NCI-H1417 (cell line): ENCODE measurements at places on chromosomes 2 and 18.

DNA sequence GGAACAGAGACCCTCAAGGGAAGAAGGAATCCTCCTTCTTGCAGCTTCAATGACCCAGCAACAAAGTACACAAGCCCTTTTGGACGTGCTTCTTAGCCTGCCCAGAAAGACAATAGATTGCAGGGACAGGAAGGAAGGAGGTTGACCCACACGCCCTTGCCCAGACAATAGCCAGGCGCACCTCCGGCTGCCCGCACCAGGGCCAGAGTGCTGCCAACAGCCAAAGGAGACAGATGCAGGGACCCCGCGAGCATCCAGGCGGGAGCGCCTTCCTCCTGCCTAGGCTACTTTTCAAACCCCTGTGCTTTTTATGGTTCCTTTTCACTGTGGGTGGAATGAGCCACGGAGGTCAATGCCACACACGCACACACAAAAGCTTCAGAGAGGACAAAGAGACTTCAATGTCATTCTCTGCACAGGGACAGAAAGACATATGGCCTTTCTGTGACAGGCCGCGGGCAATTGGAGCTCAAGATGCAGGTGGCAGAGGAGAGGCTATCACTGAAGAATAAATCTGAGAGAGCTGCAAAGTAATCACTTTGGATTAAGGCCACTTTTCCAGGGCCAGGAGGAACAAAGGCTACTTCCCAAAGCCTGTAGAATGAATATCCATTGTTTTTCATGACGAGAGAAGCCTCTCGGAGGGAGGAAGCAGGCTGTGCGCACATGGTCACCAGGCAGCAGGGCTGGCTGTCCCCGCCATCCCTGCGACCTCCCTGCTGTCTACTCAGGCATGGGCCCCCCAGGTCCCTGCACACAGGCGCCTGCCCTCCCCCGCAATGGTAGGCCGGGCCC lies 300.6 kb downstream of the EIPR1 start:
- no peak for DNase-seq

DNA sequence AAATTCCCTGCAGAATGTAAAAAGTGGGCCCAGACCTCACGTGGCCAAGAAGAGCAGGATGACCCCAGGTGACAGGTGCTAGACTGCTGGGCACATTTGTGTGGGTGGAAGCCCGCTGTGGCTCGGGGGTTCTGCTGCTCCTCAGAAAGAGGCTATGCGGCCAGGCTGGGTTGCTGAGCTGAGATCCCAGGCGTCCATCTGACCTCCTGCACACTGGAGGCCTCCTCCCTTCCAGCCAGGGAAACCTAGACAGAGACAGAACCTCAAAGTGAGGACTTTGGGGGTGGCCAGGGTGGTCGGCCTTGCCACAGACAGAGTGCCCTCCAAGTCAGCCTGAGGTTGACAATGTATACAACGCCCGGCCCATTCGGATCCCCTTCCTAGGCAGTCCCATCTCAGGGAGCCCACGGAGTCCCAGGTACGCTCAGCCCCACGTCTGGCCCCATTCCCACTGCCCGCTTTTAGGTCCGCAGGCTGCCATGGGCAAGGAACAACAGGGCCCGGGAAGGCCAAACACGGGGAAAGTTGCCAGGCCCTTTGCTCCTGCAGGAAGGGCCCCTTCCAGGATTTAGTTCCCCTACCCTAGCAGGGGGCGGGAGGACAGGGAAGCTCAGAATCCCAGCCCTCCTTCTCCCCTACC lies 75.6 kb downstream of the KIAA2012 start:
- no peak for DNase-seq

GRCh38 chr2:157471078-157471477 lies 27.2 kb upstream of the CYTIP start:
- no peak for DNase-seq

DNA sequence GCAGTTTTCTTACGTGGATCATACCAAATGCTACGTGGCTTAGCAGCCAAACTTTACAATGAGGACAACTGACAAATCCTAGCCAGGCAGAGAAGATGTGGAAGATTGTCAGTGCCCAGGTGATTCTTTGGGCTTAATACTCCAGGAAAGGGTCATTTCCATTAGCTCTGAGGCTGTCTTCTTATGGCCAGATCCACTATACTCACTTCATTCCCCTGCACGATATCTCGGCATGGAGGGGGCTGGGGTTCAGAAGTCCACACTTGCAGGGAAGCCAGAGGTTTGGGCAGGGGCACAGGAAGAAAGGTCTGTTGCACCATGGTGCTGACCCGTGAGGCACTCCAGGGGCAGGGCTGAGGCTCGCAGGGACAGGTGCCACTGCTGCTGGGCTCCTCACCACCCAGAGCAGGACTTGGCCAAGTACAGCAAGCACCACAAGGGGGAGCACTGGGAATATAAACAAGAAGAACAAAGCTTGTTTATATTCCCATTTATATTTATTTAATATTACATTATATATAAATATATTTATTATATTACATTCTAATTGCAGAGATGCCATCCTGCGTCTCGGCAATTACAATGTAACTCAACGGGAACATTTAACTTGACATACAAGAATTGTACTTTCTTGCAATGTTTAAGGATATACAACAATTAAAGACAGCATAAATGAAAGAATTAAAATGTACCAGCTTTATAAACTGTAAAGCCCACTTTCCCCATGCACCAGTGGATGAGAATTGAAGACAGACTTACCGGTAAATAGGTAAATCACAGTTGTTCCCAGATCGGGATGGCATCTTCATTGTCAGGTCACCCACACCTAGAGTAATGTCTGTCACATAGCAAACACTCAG lies 27.2 kb downstream of the CLUL1 start:
- DNase-seq = peak; percentile 65

- no peak for DNase-seq
Measured at GRCh38 chr2:202066875-202067274, 6.2 kb upstream of the KIAA2012 start.

DNA sequence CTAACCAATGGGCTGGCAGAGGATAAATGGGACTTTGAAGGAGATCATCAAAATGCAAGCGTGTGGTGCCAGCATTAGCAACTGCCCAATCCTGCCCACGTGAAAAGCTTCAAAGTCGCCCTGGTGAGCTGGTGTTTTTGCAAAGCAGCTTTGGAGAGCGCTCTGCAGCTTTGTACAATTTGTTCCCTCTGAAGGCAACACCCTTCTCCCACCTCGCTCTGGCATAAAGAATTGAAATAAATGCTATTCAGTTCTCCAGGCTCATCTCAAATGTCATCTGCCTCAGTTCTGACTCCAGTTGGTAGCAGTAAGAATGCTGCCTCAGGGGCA lies 3.5 kb downstream of the COPS9 start:
- DNase-seq = no peak

DNA sequence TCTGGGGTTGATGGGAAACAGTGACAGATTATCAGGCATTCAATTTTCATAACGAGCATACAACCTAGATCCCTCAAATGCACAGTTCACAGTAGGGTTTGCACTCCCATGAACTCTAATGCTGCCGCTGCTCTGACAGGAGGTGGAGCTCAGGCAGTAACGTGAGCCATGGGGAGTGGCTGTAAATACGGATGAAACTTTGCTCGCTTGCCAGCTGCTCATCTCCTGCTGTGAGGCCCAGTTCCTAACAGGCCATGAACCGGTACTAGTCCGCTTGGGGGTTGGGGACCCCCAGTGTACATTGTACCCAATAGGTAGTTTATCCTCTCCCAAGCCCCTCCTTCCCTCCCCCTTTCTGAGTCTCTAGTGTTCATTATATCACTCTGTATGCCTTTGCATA lies 94.6 kb downstream of the PTH2R start:
- DNase-seq = peak; percentile 85

DNA sequence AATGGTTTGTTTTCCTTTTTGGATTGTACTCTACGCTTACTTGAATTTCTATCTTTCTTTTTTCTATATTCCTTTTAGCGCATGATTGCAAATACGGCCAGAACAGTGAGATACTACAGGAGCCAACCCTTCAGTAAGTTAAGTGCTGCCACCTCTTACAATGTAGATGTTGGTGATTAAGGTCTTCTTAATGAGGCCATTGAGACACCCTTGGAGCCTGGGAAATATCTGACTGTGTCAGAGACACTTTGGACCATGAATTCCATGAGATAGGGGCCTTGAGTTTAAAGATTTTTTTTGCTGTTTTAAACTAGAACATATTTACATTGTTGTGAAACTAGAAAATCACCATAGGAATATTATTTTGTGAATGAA lies 27.1 kb upstream of the MAP3K20 start:
- no peak for DNase-seq

GRCh38 chr2:235330775-235331451 lies 162.9 kb upstream of the AGAP1 start:
- no peak for DNase-seq

DNA sequence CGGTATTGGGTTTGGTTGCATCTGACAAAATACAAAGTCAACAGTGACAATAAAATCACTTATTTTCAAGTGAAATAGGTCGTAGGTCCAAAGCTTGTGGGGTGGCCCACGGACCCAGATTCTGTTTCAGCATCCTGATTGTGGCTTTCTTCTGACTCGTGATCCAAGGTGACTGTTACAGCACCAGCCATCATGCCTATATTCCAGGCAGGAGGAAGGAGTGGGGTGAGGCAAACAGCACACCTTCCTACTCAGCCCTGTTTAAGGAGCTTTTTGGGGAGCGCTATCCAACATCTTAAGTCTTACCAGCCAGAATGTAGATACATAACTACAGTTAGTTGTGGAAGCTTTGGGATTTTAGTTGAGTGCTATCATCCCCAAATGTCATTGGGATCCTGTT lies 8.7 kb upstream of the SNORC start:
- no peak for DNase-seq

GRCh38 chr2:160550048-160550447 lies 56.4 kb upstream of the RBMS1 start:
- no peak for DNase-seq

- no peak for DNase-seq
Measured at GRCh38 chr18:8413189-8413588, 196.0 kb upstream of the RAB12 start.

DNA sequence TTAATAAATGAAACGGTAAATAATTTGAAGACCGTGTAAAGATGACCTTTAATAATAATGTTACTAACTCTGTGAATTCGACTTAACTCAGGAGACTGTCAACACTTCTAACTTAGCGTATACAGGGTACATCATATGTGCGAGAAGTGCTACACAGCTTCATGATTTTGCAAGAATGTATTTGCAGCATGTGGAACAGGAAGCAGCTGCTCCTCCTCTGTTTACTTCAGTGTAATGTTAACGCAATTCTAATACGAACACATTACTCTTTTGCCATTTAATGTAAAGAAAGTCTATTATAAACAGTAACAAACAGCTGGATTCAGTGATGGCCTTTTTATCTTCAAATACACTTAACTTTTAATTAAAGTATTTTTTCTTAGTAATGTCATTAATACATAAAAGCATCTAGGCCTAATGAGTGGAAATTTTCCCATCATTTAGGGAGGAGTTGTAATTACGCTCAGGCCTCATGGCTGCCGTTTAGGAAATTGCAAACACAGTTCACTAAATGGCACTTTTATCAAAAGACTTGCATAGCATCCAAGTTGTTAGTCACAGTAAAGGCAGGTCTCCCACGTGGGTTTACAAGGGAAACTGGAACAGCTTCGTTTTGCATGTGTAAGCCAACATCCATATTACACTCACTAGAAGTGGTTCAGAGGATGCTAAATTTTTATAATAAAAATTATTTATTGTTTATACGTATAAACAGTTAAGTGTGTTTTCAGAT lies 635.7 kb downstream of the FBXO15 start:
- peak; percentile 34 for DNase-seq

- no peak for DNase-seq
Measured at GRCh38 chr18:35822413-35822812, 150.1 kb upstream of the RMP24 start.

DNA sequence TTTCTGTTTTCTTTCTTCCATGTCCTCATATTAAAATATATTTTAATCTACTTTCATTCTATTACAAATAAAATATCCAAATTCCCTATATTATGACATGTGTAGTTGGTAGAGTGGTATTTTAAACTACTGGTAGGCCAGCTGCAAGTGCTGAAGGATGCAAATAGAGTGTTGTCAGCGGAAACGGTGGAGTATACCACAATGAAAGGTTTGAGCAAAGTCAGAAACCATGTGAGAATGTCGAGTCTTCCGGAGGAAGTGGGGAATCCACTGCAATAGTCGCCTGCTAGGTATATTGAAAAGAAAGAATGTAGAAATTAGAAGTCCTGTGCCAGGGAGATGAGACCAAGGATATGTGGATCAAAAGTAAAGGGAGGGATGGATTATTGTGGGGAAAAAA lies 373.9 kb downstream of the DSEL start:
- DNase-seq = no peak

GRCh38 chr2:188291617-188292347 lies at the start of gene GULP1:
Gene GULP1, plus strand, starts transcription at chr2:188291874. Its CDS starts 185,829 bp downstream, at chr2:188477703.
- DNase-seq = peak; percentile 73

DNA sequence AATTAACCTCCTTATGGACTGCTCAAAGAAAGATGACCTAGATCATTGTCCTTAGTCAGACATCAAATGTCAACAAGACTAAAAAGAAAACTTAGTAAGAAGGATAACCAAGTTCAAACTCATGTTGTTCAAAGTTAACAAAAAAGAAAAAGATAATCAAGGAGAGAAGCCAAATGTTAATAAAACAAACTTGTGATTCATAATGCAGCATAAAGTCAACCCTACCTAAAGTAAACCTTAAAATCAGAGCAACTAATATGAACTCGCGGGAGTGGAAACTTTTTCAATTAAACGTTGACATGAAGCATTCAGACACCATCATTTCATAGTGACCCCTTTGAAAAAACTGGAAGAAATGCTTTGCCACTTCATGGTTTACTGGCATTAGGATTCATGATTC lies 52.9 kb downstream of the DNER start:
- DNase-seq = no peak

GRCh38 chr2:62055724-62056336 lies 140.1 kb upstream of the B3GNT2 start:
- no peak for DNase-seq

GRCh38 chr2:3494984-3495666 lies 24.2 kb downstream of the ADI1 start:
- DNase-seq = no peak
